ENCODE measurements at places on chromosomes 3 and 15.

DNA sequence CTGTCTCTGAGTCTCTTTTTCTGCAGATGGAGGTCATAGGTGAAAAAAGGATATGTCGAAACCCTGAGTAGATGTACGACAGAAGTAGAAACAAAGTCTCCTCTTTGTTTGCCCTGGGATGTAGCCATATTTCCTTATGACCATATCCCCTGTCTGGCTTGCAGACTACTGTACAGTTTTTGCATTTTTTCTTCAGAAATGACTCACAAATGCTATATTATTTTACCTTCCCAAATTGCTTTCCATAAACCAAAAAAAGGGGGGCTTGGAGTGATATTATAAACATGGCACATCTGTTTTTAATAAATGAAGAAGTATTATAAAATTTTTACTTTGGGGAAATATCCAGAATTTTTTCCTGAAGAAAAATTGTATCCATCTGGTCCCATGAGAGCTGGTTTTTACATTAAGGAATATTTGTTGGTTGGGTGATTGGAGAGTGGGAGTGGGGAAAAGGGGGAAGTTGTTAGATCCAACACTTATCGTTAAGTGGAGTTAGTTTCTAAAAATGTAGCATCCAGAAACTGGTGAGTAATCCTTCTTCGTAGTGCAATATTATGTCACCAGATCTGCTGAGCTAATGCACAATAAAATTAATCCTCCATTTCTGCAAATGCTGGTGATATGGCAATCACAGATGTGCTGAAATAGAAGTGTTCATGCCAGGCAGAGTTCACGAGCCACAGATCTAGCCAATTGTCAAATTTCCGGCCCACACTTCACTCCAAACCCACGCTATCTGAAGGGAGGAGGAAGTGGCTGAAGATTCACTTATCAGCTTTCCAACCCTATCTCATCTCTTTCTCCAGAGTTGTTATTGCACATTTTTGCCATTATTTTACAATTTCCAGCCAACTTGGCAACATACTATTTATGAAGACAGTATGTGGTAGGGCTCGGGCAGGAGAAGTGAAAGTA, 313.6 kb upstream of the ATP11B start:
- DNase-seq = no peak

GRCh38 chr3:31733234-31733667, 200.5 kb downstream of the STT3B start:
- DNase-seq = no peak

GRCh38 chr15:48984811-48985352, 21.2 kb upstream of the SHC4 start:
- no peak for DNase-seq

GRCh38 chr3:159916052-159916451, 72.6 kb upstream of the IL12A start:
- no peak for DNase-seq

- DNase-seq = no peak
Measured at GRCh38 chr3:110755345-110755744, 316.3 kb upstream of the NECTIN3 start.

- no peak for DNase-seq
Measured at GRCh38 chr3:141255846-141256261, 24.2 kb downstream of the PXYLP1 start.

GRCh38 chr3:58924578-58924977, 125.2 kb downstream of the CFAP20DC start:
- DNase-seq = no peak

DNA sequence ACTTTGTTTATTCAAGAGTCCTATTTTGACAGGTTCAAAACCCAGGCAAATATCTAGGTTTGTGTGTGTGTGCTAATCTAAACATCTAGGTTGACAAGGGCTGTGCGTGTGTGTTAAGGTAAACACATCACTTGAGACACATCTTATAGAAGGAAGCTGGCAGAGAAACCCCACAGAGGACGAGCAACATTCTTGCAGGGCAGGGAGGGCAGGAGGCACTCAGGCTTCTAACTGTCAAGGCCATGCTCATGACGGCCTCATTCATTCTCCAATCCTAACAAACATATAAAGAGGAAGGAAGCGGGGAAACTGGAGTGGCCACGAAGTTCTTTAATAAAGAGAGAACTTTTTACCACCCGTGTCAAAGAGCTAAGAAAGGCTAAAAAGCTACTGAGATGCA, 43.4 kb downstream of the SLCO2A1 start:
- DNase-seq = no peak

GRCh38 chr3:99808163-99808794, 9.4 kb upstream of the CMSS1 start:
- peak; percentile 33 for DNase-seq

- no peak for DNase-seq
Measured at GRCh38 chr3:170038434-170039110, 777 bp downstream of the GPR160 start.

DNA sequence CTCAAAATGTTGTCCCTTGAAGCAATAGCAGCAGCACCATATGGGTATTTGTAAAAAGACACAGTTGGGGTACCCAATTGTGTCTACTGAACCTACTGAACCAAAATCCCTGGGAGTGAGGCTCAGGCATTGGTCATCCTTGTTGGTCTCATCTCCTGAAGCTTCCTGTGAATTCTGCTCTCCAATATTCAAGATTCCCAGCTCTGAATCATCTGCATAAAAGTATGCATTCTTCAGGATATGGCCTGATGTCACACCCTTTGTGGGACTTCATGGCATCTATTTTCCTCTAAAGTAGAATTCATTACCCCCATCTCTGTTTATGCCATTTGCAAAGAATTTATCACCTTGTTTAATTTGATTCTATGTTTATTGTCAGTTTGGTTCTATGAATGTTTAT, 13.3 kb upstream of the PTX3 start:
- no peak for DNase-seq

DNA sequence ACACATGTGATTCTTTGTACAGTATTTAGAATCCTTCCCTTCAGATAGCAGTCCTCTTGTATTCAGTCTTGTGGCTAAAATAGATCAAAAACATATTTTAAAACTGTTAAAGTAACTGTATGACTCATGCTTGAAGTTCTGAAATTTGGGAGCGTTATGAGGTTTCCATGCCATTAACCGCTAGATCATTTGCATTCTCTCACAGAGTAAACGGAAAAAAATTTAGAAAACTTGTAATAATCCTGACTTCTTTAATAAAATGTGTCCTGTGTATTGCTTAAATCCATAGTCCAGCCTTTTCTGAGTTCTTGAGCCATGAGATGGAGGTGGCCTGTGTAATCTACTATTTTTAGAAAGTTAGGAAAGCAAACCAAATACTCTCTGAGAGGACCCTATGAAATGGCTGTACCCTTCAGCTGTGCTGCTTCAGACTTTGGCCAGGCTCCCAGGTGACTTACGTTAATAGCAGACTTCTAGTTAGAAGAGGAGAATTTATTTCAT, 33.8 kb downstream of the MBNL1 start:
- peak; percentile 50 for DNase-seq

GRCh38 chr15:80480909-80481308, 76.7 kb downstream of the ARNT2 start:
- DNase-seq = no peak

DNA sequence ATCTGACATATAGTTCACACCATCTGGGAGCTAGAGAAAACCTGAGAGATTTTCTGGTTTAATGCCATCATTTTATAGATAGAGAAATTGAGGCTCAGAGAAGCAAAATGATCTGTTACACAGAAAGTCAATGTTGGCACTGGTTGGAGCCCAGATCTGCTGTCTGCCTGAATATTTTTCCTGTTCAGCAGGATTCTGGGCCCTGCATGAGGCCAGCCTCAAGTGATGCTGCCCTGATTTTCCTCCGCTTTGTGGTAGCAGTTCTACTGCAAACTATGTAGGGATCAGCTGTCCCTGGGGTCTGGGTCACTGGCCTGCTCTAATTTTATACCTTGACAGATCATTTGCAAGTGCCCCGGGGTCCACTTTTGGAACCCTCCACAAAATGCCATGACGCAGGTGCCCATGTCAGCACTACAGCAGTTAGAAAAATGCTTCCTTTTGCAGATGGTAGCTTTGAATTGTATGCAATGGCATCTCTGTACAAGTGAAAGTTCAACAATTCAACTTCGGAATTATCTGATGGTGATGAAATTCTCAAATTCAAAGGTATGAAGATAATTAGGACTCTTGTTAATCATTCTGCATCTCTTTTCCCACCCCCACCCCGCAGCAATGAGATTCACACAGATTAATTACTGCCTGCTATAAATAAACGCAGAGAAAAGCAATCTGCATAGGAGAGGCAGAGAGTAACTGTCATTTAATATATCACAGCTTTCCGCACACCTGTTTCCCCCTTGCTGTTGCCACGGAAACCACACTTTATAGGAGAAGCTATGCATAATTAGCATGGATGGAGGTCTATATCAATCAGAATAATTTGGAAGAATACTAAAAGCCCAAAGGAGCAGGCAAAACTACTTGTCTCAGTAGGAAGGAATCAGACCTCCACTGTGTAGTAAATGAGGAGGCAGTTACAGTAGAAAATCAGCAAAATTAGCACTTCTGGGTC, 222.6 kb downstream of the PDCD6IP start:
- DNase-seq = no peak

DNA sequence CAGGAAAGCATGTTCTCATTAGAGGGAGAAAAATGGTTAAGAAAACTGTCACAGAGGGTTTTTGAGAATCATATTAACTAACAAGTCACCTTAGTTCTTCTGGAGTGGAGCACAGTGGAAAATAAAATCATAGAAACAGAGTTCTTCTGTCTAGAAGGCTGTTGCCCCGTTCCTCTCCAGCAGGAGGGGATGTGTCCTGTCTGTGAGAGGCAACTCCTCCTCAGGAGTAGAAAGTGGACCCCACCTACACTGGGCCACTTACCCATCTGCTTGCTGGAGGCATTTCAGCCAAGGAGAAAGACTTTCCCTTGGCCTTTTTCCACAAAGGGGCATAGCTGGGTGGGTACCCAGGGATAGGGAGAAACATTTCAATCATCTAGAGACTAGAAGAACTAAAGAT, 106.6 kb downstream of the SSR3 start:
- no peak for DNase-seq

DNA sequence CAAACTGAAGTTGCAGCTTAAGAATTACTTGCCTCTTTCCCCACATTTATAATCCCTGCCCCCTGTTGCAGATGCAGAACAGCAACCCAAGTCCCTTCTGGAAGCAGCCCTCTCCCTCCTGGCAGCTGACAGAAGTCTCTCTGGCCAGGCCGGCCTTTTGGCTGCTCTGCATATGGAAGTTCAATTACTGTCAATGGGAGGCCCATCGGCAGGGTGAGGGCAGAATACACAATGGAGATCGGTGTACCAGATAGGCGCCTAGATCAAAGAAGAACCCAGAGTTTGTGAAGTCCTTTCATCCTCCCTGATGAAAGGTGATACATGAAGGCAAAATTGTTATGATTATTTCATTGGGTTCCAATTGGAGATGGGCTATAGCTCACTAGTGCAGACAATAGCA, 327.9 kb upstream of the CTNNB1 start:
- no peak for DNase-seq

DNA sequence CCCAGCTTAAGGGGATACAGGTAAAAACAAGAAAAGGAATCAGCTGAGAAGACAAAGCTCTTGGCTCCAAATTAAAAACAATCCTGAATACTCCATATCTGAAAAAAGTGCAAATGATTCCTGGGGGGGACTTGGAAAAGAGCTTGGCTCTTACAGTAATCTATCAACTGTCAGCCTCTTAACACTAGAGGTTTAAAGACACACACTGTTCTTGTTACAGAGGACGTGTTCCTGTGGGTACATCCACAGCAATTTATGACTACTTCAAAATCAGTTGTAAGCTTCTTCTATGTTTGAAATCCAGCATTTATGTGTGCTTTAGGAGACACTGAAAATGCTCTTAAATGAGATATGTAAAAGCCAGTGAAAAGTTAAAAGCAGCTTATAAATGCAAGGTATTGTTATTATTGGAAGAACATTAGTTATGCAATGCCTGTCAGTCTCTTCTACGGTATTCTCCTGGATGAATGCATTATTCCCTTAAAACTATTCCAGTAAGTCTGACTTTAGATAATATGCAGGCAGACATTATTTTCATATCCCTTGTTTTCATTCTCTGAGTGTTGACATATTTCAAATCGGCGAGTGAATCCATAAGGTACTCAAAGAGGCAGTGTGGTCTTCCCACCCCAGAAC, 408.4 kb upstream of the ADAMTS9 start:
- no peak for DNase-seq

- DNase-seq = no peak
Measured at GRCh38 chr15:48060396-48060795, 60.4 kb upstream of the SLC24A5 start.

GRCh38 chr3:9399746-9400145, 2.3 kb downstream of the SETD5 start:
- peak; percentile 43 for DNase-seq

GRCh38 chr3:46505953-46506352, 8.2 kb downstream of the RTP3 start:
- DNase-seq = no peak

DNA sequence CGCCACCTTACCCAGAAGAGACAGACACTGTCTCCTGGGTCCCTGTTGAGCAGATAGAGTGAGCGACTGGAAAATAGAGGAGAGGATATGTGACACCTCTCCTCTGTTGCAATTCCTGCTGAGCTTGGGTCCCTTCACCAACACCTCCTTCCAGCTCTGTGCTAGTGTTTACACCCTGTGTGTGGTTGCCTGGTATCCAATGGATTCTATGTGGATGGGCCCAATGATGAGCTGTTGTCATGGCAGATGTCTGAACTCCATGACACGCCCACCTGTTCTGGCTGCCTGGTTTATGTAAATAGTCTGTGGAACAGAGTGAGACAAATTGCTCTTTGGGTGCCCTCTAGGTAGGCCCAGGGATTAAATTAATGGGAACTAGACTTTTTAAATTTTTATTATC, 23.7 kb downstream of the RBM5 start:
- no peak for DNase-seq

GRCh38 chr3:104447681-104448080, 919.0 kb upstream of the ALCAM start:
- DNase-seq = no peak

DNA sequence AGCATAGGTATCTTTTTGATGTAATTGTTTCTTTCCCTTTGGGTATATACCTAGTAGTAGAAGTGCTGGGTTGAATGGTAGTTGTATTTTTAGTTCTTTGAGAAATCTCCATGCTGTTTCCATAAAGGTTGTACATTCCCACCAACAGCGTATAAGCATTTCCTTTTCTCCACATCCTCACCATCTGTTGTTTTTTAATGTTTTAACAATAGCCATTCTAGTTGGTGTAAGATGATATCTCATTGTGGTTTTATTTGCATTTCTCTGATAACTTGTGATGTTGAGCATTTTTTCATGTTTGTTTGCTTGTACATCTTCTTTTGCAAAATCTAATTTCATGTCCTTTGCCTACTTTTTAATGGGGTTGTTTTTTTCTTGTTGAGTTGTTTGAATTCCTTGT, 80.0 kb upstream of the TMC3 start:
- DNase-seq = no peak

GRCh38 chr15:97009031-97009431, 678.5 kb downstream of the NR2F2 start:
- no peak for DNase-seq

GRCh38 chr3:159928666-159929065, 60.0 kb upstream of the IL12A start:
- DNase-seq = no peak

DNA sequence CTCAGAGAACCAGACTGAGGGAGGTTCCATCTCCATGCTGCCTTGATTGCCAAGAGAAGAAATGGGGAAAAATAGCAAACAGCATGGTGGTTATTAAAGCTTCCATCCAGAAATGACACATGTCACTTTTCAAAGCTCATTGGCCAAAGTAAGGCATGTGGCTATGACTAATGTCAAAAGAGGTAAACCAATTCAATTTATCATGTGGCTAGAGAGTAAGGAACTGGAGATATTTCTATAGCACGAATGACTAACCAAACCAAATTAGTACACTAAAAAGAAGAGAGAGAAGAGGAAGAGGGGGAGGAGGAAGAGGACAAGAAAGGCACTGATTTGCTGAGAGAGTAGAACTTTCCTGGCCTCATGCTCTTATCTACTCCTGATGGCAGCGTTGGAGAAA, 115.2 kb upstream of the SLC6A11 start:
- no peak for DNase-seq
